Activated T-cell treated with anti-CD3 and anti-CD28 coated beads, Interleukin-2, amount 50 U/mL, for 4 hours (primary cell): ENCODE measurements at places on chromosomes 2 and 18.

DNA sequence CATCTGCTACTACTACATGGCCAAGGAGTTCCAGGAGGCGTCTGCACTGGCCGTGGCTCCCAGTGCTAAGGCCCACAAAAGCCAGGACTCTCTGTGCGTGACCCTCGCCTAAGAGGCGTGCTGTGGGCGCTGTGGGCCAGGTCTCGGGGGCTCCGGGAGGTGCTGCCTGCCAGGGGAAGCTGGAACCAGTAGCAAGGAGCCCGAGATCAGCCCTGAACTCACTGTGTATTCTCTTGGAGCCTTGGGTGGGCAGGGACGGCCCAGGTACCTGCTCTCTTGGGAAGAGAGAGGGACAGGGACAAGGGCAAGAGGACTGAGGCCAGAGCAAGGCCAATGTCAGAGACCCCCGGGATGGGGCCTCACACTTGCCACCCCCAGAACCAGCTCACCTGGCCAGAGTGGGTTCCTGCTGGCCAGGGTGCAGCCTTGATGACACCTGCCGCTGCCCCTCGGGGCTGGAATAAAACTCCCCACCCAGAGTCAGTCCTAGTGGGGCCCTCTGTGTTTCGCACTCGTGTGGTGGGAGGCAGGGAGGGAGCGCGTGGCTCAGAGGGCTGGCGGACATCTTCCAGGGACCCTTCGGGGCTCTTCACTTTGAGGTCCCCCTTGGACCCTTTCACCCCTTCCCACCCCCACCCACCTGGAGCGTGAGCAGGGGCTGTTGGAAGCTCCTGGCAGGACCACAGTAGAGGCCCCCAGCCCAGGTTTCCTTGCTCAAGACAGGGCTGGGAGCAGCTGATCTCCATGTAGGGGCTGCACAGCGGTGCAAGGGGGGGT, 5.7 kb downstream of the GPR35 start:
- no peak for DNase-seq

- no peak for DNase-seq
Measured at GRCh38 chr2:15814946-15815345, 125.4 kb upstream of the MYCN start.

DNA sequence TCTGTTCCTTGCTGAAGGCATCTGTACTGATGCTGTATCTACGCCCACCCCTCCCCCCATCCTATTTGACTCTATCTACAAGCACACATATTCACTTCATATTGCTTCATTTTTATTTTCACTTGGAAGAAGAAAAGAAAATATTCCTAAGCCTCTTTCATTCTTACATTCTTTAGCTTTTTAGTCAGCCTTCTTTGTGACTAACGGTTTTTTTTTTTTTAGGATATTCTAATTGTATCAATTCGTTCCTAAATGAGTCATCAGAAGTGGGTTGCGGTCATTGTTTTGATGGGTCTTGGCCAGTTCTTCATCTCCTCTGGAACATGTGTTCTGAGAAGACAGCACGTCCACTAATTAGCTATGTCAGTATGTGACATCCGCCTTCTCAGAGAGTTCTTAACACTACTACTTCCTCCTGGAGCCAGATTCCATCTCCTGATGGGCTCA, 88.7 kb downstream of the MYO1B start:
- no peak for DNase-seq

DNA sequence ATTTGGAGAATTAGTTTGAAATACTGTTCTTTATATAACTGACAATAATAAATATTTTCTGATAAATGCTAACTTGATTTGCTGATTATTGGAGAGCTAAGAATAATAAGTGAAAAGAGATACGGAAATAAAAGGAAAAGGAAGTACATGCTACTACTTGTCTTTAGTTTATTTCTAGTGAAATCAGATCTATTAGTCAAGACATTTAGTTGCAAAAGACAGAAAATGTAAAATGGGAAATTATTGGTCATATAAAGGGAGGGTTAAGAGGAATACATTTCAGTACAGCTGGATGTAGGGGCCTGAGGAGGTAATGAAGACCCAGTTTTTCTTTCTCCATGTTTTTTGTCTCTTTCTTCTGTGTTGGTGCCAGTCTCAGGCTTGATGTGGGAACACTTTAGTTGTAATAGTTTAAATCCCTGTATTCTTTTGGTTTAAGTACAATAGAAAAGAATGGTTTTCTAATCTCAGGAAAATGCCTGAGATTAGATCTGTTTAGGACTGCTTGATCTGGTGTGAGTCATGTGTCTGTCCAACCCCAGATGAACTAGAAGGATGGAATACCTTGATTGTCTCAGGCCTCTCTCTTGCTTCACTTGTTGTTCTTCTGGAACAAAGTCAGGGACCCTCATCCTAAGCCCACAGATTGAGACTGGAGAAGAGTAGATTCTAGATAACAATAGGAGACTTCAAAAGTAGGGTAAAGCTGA, 58.0 kb downstream of the PLCL1 start:
- no peak for DNase-seq

- no peak for DNase-seq
Measured at GRCh38 chr2:10993001-10993481, 81.3 kb downstream of the KCNF1 start.

DNA sequence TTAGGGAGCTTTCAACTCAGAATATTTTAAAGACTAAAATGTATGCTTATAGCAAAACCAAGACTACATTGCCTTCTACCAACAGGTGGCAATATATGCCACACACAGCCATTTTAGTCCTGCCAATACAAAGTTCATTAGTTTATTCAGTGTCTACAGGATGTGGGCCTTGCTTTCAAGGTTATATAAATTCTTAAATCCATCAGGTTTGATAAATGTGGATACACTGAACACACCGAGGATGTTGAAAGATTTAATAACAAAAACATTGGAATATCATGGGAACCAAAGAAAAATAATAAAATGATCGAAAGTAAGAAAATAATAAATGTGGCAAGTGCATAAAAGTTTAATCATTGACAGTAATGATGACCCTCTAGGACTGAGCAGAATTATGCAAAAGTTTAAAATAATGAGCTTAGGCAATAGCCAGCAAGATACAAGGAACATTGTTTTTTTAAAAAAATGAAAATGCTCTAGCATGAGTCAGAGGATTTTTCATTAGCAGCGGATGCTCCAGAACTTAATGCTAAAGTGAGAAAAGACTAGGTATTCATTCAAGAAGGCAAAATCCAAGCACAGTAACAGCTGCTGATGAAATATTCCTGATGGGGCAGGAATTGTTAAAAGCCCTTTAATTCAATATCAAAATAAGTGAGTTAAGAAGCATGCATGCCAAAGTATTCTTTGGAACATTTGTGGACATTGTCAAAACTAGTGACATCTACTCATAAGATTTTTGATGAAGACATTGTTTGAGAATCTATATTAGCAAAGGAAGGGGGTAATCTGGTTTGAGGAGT, 14.2 kb downstream of the SCN9A start:
- DNase-seq, result no peak

GRCh38 chr2:152097801-152098495, 896 bp downstream of the CACNB4 start:
- DNase-seq, result no peak

- DNase-seq, result no peak
Measured at GRCh38 chr18:61333746-61334490, 688 bp downstream of the CDH20 start.

DNA sequence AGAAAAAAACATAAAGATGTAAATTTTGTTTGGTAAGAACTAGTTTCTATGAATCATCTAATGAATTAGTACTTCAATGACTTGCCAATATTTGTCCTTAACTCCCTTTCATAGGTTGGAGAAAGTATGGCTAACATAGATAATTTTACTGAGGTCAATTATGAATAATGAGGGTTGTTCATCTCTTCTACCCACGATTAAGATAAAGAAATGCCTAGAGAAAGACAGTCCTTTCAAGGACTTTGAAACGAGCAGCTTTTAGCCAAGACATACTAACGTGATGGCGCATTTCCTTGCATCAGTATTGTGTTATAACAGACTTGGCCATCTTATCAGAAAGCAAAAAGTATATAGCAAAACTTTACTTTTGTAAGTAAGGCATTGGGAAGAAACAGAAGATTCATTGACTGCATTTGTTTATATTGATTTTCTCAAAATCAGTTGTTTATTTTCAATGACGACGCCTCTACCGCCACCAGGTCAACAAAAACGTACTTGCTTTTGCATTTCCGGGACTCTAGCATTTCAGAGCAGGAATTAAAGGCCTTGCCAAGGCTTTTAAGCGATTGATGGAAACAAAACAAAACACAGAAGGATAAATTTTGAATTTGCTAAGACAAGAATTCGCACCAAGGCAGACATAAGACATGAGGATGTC, 961 bp downstream of the RBM43 start:
- no peak for DNase-seq

DNA sequence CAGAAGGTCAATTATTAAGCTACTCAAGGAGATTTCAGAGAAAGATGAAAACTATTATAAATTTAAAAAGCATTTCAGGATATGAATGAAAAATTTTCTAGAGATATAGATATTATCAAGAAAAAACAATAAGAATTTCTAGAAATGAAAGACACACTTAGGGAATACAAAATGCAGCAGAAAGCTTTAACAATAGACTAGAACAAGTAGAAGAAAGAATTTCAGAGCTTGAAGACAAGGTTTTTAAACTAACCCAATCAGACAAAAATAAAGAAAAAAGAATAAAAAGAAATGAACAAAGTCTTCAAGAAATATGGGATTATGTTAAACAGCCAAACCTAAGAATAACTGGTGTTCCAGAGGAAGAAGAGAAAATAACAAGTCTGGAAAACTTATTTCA, 34.4 kb downstream of the FLACC1 start:
- DNase-seq, result no peak

- no peak for DNase-seq
Measured at GRCh38 chr2:238802957-238803356, 44.9 kb upstream of the TWIST2 start.

GRCh38 chr2:196988639-196989038, 62.1 kb upstream of the PGAP1 start:
- DNase-seq, result no peak

DNA sequence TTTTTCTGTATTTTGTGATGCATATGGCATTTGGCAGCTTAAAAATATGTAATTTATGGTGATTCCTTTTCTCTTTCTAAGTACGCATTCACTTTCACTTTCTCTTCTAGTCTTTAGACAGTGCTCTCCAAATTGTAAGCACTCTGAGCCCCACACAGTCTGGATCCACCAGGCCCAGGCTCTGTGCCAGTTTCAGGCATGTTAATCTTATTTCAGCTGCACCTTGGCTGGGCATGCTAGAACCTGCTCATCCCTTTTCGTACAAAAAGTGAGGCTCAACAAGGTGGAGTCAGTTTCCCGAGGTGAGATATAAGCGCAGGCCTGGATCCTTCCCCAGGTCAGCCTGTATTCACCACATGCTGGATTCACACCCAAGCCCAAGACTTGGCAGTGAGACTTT, 203.9 kb downstream of the MTX2 start:
- DNase-seq, result no peak
